ENCODE measurements at places on chromosomes 3 and 15. TPM values are rescaled to one million over a fixed set of nuclear protein-coding genes. Genes with fewer than 3 reads are reported as not detected.

DNA sequence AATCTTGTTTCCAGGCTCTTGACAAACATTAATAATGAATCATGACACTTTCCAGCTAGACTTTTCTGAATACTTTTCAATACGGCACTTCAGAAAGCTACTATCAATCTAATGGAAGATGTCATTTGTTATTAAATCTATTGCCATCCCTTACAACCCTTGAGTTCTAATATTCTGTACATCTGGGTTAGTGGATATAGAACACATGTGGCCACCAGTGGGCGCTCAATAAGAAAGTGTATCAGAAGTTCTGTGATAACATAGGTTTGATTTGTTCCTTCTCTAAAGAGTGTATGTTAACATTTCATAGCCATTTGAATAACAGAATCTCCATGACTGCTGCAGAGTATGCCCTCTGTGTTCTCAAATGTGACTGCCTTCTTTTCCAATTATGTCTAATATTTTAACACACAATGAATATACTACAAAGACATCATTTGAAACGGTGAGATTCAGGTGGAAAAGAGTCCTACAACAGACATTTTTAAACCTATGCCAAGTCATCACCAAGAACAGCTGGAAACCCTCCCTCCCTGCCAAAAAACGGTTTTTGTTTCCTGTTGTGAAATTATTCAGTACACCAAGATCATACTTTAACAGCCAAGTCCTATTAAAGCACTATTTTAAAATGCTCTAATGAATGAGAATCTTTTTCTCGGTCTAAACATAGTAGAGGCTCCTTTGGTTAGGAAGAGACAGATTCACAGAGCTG lies 22.2 kb downstream of the ALDH1A2 start:
- DNase-seq, result peak; percentile 67

- DNase-seq, result no peak
These were observed 89.7 kb downstream of the SCAPER start for GRCh38 chr15:76815421-76815820.

ARPP19 gene
- total RNA-seq, result 144 TPM

MYO5C gene
- 0.19 TPM for total RNA-seq

- DNase-seq, result no peak
These were observed 301.8 kb downstream of the NLGN1 start for GRCh38 chr3:173699353-173699752.

- peak; percentile 45 for DNase-seq
These were observed 19.7 kb downstream of the RAB11A start for GRCh38 chr15:65888981-65889380.

TMOD3 gene
- 52.8 TPM for total RNA-seq

EEFSEC gene
- total RNA-seq, result 11.0 TPM
